ENCODE measurements at places on chromosomes 16 and 17. TPM values are rescaled to one million over a fixed set of nuclear protein-coding genes. Genes with fewer than 3 reads are reported as not detected.

DNA sequence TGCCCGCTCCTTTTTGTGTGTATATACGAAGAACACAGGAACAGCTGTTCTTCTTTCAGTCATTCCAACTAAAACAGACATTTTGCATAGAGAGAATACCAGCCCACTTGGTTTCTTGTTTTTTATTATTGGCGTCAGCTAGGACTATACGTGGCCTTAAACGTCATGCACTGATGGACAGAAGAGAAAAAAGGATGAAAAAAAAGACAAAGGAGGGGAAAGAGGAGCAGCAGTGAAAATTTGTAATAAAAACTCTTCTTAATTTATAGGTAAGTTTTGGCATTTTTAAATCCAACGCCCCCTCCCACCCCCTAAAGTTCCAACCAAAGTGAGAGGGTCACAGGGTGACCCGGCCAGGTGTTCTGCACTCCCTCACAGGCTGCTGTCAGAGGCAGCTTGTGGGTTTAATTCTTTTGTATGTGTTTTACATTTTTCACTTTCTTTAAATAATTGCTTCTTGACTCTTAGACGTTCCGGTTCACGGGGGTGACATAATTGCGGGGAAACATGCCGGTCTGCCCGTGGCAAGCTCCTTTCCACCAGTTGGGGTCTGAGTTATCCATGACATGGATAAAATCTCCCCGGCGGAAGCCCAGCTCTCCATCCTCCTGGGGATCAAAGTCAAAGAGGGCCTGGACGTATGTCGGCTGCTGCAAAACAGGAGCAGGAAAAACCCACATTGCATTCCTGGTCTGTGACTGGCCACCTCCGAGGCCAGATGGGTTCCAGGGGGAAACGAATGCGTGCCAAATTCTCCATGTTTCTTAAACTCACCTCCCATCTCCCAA is 30.9 kb upstream of the SLC25A19 start:
- DNase-seq: peak; percentile 72

DNA sequence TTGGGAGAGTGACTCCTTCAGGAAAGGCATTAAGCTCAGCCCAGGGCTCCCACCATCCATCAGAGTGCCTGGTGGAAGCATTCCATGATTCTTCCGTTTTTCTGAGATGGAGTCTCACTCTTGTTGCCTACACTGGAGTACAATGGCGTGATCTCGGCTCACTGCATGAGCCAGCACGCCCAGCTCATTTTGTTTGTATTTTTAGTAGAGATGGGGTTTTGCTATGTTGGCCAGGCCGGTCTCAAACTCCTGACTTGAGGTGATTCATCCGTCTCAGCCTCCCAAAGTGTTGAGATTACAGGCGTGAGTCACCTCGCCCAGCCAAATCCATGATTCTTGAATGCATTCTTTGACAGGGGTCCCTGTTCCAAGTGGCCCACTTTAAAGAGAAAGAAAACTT is 23.1 kb downstream of the MIS12 start:
- peak; percentile 19 for DNase-seq

DNA sequence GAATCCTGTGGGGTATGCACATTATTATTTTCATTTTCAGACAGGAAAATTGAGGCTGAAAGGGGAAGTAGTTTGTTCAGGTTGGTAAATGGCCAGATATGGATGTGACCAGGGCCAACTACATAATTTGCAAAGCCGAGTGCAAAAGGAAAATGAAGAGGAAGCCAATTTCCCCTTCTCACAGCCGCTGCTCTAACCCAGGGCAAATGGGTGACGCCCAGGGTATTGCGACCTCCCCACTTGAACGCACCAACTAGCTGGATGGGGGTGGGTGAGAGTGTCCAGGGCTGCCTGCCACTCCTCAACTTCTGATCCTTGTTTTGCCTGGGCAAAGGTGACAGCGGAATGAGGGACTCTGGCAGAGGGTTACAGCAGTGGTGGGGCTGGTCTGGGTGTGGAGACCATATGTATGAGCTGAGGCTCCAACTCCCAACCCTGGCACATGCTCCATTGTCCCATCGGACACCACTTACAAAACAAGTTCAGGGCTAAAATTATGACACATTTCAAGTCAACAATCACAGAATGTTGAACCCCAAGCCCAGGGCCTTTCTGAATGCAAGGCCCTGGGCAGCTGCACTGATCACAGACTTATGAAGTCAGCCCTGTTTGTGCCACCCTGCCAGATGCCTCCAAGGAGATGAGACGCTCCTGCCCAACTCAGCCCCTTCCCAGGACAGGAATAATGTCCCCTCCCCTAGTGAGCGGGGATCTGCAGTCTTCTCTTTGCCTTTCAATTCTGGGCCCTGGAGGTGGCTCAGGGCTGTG is 1.7 kb downstream of the ANKRD40CL start:
- DNase-seq: no peak

Gene CENPN
- total RNA-seq: 64.8 TPM

- DNase-seq: peak; percentile 39
Observed at GRCh38 chr16:56191156-56191815, at the start of gene GNAO1. GNAO1 (plus strand) TSS chr16:56191489; CDS start chr16:56192236, 747 bp downstream.

- DNase-seq: peak; percentile 12
Observed at GRCh38 chr16:29900888-29901606, 759 bp downstream of the ASPHD1 start.

GRCh38 chr16:76800196-76800595 is 390.8 kb upstream of the MON1B start:
- no peak for DNase-seq

Gene ACSM2B
- total RNA-seq: not detected

Gene SLFN12
- 47.9 TPM for total RNA-seq

GRCh38 chr16:47045459-47045858 is 72.0 kb upstream of the DNAJA2 start:
- no peak for DNase-seq

GRCh38 chr17:43326490-43327275 is 72.1 kb upstream of the ARL4D start:
- no peak for DNase-seq

DNA sequence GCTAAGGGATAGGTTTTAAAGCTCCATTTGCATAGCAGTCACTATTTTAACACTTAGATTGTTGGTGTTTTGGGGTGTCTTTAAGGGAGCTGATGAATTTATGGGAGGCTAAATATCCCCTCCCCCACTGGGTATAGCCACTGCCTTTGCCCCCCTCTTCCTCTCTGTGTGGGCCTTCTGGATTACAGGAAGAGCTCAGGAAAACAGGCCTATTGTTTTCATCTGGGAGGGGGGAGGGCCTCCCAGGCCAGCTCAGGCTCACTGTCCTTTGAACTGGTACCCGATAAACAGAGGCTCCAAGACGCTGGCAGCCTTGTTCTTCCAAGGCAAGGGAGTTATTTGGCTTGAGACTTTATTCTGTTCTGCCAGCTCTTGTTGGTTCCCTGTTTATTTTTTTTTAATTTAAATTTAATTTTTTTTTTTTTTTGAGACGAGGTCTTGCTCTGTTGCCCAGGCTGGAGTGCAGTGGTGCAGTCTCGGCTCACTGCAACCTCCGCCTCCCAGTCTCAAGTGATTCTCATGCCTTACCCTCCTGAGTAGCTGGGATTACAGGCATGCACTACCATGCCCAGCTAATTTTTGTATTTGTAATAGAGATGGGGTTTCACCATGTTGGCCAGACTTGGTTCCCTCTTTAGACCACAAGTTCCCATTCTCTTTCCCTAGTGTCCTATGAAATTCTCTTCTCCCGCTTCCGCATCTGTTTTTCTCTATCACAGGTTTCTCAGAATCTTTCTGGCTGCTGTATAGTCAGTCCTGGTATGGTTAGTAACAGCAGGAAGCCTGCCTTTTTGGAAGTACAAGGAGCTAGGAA is 25.1 kb downstream of the MINK1 start:
- DNase-seq: no peak

DNA sequence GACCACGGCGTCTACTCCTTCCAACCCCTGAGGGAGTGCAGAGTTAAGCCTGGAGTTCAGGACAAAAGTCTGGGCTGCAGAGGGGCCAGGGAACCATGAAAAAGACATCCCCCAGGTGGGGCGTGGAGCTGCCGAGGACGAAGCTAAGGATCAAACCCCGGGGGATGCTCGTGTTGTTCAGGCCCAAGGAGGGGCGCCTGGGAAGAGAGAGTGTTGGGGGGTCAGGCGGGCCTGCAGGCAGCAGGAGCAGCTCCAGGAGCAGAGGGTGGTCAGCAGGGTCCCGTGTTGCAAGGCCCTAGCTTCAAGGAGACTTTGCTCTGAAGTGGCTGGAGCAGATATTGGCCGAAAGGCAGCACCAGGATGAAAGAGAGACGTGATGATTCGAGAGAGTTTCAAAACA is 26.7 kb downstream of the NECAB2 start:
- DNase-seq: no peak

- no peak for DNase-seq
Observed at GRCh38 chr17:58618336-58618735, 73.5 kb downstream of the TEX14 start.

DNA sequence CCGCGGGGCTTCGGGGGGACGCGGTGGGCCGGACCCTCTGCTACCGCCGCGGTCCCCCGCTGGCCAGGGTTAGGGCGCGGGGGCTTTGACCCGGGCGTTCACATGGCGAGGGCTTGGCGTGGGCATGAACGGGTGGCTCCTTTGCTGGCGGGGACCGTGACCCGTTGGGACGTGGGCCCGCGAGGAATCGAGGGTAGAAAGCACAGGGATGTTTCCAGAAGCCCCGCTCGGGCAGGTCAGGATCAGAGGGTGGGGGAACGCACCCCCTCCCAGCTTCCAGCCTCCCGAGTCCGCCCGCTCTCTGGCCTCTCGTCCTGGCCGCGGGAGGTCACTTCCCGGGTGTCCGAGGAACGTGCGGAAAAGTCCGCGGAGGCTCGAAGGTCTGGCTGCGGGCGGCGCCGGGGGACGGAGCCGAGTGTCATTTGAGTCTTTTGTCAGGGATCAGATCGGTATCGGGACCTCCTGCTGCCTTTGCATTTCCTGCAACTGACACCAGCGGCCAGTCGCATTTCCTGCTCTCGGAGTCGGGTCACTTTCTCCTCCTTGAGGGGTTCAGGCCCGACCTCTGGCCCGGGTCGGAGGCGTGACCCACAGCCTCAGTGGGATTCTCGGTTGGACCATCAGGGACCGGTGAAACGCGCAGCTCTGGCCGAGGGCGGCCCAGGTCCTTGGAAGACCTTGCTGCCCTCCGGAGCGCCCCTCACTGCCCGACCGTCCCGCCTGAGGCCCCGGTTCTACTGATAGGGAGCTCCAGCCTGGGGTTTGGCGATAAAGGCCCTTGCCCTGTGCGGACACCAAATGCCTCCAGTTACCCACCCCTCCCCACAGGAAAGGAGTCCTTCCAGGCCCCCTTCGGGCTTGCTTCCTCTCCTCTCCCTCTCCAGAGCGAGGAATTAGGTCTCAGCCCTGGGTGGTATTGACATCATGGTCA is 702 bp upstream of the WNT3 start:
- DNase-seq: no peak

- DNase-seq: no peak
Observed at GRCh38 chr16:51896013-51896412, 650.9 kb downstream of the TOX3 start.

DNA sequence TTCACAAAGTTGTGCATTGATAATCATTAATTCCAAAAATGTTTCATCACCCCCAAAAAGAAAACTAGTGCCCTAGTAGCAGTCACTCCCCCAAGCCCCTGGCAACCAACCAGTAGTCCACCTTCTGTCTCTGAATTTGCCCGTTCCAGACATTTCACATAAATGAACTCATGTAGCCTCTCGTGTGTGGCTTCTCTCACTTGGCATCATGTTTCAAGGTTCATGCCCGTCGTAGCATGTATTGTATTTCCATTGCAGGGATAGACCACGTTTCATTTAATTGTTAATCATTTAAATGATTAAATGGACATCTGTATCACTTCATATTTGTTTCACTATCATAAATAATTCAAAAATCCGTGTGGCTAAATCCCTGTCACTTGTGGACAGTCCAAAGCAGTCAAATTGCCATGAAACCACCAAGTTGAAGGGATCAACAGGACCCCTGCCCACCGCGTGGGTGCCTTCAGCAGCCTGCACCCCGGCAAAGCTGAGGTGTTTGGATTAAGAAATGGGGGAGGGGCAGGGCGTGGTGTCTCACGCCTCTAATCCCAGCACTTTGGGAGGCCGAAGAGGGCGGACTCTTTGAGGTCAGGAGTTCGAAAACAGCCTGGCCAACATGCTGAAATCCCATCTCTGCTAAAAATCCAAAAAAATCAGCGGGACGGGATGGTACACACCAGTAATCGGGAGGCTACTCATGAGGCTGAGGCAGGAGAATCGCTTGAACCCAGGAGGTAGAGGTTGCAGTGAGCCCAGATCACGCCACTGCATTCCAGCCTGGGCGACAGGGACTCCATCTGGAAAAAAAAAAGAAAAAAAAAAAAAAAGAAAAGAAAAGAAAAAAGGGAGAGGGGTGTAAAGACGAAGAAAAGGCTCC is 8.7 kb upstream of the FLYWCH2 start:
- DNase-seq: no peak

DNA sequence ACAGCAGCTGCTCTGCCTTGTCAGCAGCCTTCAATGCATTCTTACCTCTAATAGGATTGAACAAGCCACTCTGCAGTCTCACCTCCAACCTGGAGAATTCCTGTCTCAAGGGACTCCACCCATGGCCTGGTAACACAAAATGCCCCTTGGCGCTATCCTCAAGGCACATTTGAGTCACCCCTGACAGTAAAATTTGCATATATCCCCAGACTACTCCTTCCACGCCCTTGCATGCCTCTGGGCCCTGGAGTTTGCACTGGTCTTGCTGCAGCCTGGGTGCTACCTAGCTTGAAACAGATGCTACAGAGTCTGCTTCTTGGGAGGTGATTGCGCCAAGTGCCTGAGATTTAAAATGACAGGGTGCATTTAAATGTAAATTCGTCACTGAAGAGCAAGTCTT is 391.4 kb upstream of the MAF start:
- no peak for DNase-seq

GRCh38 chr16:87491522-87492290 is 1.1 kb downstream of the ZCCHC14 start:
- DNase-seq: peak; percentile 47

DNA sequence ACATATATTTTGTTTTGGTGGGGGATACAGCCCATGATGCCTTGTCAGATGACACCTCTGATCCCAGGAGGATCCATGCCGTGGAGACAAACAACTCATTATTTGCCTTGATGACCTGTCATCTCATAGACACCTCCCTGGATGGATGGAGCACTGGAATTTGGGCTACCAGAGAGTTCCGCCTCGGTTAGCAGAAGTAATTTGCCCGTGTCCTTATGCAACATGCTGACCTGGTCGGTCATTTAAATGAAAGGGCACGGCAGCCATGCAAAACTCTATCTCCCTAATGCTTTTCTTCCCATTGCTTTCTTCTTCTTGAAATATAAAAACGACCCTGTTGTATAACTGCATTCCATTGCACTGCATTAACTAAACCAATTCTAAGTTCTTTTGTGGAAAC is 145.3 kb downstream of the GRIN2A start:
- DNase-seq: no peak

- DNase-seq: no peak
Observed at GRCh38 chr16:31331141-31331764, 23.7 kb upstream of the ITGAX start.

Gene MPV17L
- 1.3 TPM for total RNA-seq

GRCh38 chr17:59425085-59425931 is 93.9 kb downstream of the YPEL2 start:
- DNase-seq: peak; percentile 81

GRCh38 chr17:77435272-77436057 is 294.7 kb downstream of the SEC14L1 start:
- DNase-seq: no peak

- no peak for DNase-seq
Observed at GRCh38 chr17:64442541-64442971, 6.4 kb upstream of the MILR1 start.

Measured in fibroblast of villous mesenchyme (primary cell).